ENCODE measurements at places on chromosomes 16 and 17.

GRCh38 chr17:44209786-44210341 is 9.6 kb downstream of the UBTF start:
- DNase-seq: no peak

GRCh38 chr17:15888436-15888835 is 56.5 kb upstream of the ADORA2B start:
- no peak for DNase-seq

GRCh38 chr17:41439375-41439774 is 1.4 kb downstream of the KRT38 start:
- DNase-seq: no peak

- no peak for DNase-seq
These were observed 696 bp downstream of the C17orf99 start for GRCh38 chr17:78146881-78147280.

DNA sequence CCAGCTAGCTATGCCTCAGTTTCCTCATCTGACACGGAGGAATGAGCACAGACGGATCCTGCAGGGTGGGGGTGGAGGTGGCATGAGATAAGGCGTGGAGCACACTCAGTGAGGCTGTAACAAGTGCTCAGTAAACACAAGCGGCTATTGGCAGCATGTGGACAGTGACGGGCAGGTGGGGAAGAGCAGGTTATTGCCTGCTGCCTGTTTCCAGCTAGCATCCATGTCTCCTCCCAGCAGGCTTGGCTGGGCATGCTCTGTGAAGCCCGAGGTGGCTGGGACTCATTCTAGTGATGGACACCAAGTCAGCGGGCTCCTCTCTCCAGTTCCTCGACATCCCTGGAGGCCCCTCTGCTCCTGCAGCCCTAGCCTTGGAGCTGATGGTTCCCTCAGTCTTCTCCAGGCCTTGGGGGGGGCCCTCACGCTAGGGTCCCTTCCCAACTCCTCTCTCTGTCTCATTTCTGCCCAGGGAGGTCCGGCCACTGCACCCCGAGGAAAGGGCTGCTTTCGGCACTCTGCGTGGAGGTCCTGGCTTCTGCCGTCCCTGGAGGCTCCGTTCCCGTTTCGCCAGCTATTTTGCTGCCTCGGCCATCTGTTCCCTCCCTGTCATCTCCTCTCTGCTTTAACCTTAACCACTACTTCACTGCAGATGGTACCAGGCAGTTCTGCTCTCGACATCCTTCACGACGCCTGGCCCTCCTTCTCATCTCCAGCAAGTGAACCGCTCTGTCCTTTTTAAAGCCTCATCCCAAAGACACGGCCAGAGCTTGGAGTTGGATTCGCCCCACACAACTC is 6.2 kb downstream of the RTN4RL1 start:
- no peak for DNase-seq

Data from OCI-LY7 (cell line).